ENCODE measurements at places on chromosomes 1 and 21.

DNA sequence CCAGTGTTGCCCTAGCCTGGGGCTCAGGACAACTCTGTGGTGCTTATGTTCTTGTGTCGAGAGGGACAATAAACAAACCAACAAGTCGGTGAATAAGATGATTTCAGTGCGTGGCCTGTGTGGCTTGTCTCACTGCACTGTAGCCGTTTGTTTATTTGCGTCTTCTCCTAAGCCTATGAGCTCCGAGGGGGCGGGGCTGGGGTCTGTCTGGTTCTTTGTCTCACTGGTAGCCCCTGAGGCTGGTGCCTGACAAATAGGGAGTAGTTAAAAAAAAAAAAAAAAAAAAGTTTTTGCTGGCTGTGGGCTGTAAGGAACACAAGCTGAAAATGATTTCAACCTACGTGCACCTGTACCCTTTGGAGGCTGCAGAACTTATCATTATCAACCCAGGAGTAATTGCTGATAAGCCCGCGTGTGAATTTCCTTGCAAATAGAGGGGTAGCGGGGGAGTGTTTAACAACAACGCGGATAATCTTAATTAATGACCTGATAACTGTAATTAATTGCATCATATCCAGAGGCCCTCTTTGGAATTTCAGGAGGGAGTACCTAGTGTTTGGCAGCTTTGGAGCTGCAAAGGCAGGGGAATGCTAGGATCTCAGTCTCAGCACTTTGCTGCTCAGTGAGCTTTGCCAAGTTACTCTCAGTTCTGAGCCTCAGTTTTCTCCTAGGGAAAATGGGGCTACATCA, 925 bp upstream of the ARHGEF10L start:
- no peak for DNase-seq

- DNase-seq, result no peak
Observed at GRCh38 chr21:14875186-14875585, 189.6 kb downstream of the NRIP1 start.

DNA sequence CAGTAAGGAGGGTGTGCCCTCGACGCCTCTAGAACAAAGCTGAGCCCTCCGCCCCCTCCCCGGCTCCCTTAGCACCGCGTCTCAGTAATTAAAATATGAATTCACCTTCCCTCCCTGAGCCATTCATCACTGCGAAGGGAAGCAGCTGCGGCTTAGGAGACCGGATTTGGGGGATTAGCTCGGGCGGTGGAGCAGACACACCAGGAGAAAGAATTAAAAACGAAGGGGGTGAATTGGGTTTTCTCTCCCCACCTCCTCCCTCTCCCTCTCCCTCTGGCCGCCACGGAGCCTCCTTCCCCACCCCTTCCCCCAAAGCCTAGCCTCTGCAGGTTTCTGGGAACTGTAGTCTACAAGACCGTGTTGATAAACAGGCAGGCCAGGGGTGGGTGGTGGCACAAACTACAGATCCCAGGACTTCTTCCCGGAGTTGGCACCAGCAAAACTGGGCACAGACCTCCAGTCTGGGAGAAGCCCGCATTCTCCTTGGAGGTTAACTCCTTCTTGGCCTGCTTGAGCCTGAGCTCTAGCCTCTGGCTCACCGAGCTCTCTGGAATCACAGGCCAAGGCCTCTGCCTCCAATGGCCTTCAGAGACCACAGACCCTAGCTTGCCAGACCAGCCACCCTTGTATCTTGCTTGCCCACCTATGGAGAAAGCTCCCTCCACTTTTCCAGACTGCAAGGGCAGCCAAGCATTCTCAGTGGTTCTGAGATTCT, 10.8 kb downstream of the BLACAT1 start:
- DNase-seq, result no peak

DNA sequence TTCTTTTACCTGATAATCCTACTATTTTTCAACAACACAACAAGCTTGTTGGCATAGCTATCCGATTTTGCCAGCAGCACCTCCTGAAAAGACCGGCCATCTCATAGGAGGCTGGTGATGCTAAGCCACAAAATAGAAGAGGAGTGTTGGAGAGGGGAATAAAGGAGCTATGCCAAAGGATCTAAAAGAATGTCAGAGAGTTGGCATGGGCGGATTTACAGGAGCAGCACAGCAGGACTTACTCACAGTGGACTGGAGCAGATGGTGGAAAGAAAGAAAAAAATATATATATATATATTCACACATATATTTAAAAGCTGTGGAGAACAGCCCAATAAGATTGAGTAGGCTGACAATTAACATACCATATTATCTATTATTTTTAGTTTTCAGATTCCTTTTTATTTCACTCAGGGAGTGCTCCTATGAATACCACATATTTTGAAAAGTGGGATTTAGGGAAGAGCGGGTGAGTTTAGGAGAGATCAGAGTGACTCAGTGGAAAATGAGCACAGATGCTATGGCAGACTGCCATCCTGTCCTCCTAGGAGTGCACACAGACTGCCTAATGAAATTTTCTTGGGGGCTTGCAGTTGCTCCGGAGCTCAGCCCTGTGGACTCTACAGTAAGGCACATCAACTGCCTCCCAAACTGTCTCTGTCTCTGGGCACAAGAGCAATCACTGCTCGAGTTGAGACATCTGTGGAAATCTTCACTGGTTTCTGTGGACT, 394.4 kb upstream of the CHRM3 start:
- no peak for DNase-seq

- no peak for DNase-seq
Observed at GRCh38 chr1:44033756-44034155, 2.5 kb upstream of the SLC6A9 start.

- no peak for DNase-seq
Observed at GRCh38 chr1:7609311-7609994, 161.6 kb upstream of the VAMP3 start.
